ENCODE measurements at places on chromosomes 16 and 17.
A peak's percentile ranks its signal among the peaks of the same experiment; 100 is the strongest.

- peak; percentile 64 for DNase-seq
Measured at GRCh38 chr16:1297018-1297696, 12.3 kb upstream of the UBE2I start.

GRCh38 chr16:78718141-78718540 lies 618.7 kb downstream of the WWOX start:
- no peak for DNase-seq

GRCh38 chr17:83125515-83126274 lies 46.3 kb downstream of the METRNL start:
- DNase-seq, result no peak

GRCh38 chr17:48655913-48656312 lies 29.8 kb upstream of the HOXB9 start:
- DNase-seq, result no peak

DNA sequence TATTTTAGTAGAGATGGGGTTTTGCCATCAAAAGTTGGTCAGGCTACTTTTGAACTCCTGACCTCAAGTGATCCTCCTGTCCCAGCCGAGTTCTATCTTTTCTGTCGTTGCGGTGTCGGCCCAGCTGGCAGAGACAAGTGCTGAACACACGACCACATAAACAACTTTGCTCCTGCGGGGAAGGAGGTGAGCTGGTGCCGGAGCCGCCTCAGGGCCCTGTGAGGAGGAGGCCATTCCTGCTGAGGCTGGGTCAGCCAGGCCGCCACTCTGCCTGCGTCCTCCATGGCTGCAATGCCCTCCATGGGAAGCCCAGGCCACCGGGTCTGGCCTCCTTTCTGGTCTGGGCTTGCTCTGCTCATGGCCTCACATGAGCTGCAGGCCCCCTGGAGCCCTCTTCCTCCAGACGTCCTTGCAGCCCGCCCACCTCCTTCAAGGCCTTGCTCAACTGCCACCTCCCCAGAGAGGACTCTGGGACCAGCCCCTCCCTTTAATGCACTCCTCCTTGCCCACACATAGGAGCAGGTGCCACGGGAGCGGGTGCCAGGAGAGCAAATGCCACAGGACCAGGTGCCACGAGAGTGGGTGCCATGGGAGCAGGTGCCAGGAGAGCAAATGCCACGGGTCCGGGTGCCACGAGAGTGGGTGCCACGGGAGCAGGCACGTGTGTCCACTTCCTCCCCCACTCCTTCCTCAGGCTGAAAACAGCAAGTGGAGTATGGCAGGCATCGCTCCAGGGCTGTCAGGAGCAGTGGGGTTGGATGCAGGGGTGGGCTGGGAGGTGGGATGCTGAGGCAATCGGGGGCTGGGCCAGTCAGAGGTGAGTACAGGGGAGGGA lies 28.4 kb upstream of the CBFA2T3 start:
- DNase-seq, result no peak

DNA sequence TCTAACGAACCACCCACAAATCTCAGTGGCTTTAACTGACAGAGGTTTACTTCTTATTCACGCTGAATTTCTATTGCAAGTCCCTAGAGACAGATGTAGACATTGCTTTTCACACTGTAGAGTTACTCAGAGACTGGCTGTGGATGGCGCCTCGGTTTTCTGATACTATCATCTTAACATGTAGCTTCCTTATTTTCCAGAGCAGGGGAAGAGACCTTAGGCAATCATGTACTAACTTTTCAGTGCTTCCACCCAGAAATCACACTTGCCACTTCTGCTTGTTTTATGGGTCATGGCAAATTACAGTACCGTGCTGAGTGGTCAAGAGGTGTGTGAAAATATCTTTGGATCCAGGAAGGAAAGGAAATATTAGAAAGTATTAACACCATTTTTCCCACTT lies 65.4 kb downstream of the MAF start:
- DNase-seq, result no peak

- DNase-seq, result no peak
Measured at GRCh38 chr17:1965556-1966273, 59.4 kb downstream of the RTN4RL1 start.

DNA sequence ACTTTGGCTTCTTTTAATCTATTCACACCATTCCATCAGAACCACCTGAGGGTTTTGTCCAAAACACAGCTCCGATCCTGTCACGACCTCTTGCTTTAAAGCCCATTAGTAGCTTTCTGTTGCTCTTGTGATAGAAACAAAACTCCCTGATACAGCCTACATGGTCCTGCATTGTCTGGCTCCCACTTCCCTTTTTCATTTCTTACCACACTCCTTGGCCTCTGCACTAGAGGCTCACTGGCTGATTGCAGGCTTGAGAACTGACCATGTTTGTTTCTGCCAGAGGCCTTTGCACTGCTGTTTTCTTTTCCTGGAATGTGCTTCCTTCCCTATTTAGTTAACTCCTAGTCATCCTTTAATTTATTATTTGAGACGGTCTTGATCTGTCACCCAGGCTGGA lies 23.7 kb downstream of the IST1 start:
- no peak for DNase-seq

GRCh38 chr17:70239391-70239826 lies 70.1 kb downstream of the KCNJ2 start:
- peak; percentile 84 for DNase-seq

DNA sequence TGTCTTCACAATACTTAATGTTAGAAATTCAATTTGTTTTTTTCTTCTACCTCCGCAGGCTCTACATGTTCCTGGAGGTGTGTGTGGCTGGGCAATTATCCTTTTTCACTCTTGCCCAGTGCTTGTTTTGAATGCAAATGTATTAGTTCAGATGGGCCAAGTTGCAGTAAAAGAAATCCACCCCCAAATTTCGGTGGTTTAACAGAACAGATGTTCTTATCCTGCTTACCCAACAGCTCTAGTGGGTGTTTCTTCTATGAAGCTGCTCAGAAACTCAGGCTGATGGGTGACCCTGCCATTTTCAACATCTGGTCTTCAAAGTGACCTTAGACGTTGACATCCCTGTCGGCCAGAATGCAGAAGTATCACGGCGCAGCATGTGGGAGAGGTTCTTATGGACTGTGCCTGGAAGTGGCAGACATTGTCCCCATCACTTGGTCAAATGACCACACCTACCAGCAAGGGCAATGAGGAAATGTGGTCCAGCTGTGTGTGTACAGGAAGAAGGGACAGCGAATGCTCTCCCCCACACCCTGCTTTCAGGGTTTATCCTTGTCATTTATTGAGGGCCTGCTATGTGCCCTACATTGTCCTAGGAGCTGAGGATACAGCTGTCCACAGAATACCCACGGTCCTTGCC lies 157.3 kb downstream of the CDH13 start:
- DNase-seq, result no peak

- DNase-seq, result peak; percentile 36
Measured at GRCh38 chr16:84585886-84586285, 32.0 kb downstream of the COTL1 start.

GRCh38 chr17:66150708-66151107 lies 41.2 kb downstream of the CEP112 start:
- DNase-seq, result no peak

GRCh38 chr16:72021043-72021442 lies 12.5 kb downstream of the DHODH start:
- no peak for DNase-seq

- no peak for DNase-seq
Measured at GRCh38 chr16:35146031-35146710, 1686.8 kb downstream of the TP53TG3F start.

- DNase-seq, result no peak
Measured at GRCh38 chr16:67036323-67036741, 7.4 kb downstream of the CBFB start.

GRCh38 chr16:86491640-86492023 lies 18.7 kb upstream of the FOXF1 start:
- no peak for DNase-seq

- DNase-seq, result no peak
Measured at GRCh38 chr16:17437127-17437720, 33.5 kb downstream of the XYLT1 start.

GRCh38 chr17:79707931-79708891 lies 22.5 kb upstream of the ENPP7 start:
- DNase-seq, result peak; percentile 17

- DNase-seq, result peak; percentile 29
Measured at GRCh38 chr16:69340095-69340644, 598 bp downstream of the NIP7 start.

DNA sequence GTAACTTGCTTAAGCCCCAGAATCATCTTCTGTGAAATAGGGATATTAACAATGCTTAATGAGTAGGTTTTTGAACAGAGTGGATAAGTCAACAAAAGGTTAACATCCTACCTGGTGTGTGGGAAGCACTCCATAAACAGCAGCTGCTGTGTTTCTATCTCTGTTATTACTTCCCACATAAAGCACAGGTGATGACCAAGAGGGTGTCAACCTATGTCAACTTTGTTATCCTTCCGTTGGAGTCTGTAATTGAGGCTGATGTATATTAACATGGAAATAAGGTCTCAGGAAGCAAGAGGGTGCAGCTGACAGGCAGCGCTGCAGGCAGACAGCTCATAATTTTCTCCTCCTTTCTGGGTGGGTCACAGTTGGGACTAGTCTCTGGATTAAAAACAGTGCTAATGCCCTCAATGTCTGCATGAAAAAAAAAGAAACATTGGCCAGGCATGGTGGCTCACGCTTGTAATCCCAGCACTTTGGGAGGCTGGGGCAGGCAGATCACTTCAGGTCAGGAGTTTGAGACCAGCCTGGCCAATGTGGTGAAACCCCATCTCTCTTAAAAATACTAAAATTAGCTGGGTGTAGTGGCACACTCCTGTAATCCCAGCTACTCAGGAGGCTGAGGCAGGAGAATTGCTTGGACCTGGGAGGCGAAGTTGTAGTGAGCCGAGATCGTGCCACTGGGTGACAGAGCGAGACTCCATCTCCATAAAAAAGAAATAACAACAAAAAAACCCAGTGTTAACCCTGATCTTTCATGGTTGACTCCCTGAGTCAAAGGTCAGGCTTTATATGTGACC lies 269.6 kb downstream of the SNX29 start:
- DNase-seq, result no peak

GRCh38 chr17:40509626-40510327 lies 8.4 kb upstream of the TNS4 start:
- DNase-seq, result no peak

DNA sequence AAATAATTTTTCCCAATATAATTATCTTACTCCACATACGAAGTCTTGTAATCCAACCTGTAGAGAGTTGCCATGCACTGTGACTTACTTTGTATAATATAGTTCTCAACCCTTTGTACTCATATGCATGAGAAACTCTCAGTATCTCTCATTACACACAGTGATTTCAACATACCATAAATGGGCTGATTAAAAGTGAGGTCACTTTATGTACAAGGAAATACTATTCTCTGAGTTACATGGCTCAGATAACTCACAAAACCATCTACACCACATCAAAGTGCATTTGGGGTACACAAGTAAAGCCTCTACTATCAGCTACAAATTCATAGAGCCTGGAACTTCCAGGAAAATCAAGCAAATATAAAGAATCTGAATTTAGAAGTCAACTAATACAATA lies 27.9 kb downstream of the SLFN12 start:
- DNase-seq, result peak; percentile 55

GRCh38 chr17:44766409-44767038 lies 7.7 kb downstream of the ADAM11 start:
- no peak for DNase-seq

DNA sequence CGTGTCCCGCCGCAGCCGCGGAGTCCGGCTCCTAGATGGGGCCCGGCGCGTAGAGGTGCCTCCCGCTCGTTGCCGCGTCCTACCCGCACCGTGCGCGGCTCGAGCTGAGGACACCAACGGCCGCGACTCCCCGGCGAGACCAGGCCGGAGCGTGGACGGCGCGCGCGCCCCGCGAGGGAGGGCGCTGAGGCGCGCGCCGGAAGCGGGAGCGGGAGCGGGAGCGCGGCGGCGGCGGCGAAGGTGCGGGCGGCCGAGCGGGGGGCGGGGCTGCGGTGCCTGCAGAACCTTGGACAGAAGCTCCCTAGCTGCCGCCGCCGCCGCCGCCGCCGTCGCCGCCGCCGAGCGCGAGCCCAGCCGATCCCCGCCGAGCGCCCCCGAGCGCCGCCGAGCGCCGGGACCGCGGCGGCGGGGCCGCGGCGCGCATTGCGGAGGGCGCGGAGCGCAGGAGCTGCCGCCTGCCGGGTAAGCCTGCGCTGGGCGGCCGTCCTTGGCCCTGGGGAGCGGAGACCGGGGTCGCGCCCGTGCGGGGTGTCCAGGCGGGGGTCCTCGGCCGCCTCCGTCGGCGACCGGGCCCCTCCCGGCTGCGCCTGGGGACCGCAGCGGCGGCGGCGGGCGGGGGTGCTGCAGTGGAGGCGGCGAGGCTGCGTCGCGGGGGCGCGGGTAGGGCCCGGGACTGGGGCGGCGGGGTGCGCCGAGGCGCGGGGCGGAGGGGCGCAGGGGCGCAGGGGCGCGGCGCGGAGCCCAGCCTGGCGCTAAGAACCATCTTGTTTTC lies at the start of gene CDK5R1:
Gene CDK5R1 (plus strand): TSS at position 293 of the 772 bp plus-strand sequence. CDS start 628 bp downstream, outside the sequence.
- DNase-seq, result peak; percentile 33

DNA sequence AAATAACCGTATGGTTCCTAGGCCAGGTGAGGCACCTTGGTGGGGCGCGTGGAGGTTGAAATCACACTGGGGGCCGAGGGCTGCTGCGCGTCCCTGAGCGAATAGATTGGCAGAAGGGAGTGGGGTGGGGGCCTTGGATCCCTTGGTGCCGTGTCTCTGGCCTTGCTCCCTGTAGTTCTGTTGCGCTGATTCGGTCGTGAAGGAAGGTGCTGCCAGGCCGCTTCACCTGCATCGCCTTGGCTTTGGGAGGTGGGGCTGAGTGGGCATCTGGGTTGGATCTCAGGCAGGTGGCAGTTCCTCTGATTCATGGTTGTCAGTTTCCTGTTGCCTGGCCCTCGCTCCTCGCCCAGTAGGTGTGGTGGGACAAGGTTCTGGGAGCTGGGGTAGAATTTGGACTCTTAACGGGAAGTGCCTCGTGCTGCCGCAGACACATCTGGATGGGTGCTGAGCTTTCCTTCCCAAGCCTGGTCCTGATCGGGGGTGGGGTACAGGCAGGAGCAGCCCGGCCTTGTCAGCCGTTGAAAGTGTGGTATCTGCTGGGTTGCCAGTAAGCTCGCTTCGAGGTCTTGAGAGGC lies 30.1 kb downstream of the PGS1 start:
- no peak for DNase-seq

DNA sequence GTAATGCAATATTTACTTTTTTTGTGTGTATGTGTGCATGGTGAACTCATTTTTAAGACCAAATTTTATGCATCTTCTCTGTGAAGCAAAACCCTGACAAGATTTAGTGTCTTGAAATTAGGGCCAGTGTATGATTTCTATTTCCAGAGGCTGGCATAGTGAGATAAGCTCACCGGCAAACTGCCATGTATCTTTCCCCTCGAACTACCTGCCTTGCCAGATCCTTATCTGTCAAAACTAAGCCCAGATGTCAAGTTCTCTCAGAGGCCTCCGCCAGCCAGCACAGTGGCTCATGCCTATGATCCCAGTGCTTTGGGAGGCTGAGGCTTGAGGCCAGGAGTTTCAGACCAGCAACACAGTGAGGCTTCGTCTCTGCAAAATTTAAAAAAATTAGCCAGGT lies 10.0 kb downstream of the USP32 start:
- DNase-seq, result no peak

Data from amniotic epithelial cell (primary cell).